ENCODE measurements at places on chromosomes 6 and 20.

- DNase-seq: no peak
Measured at GRCh38 chr20:54350415-54350814, 125.0 kb upstream of the DOK5 start.

GRCh38 chr6:107600936-107601335 is 111.0 kb downstream of the SOBP start:
- DNase-seq: no peak

DNA sequence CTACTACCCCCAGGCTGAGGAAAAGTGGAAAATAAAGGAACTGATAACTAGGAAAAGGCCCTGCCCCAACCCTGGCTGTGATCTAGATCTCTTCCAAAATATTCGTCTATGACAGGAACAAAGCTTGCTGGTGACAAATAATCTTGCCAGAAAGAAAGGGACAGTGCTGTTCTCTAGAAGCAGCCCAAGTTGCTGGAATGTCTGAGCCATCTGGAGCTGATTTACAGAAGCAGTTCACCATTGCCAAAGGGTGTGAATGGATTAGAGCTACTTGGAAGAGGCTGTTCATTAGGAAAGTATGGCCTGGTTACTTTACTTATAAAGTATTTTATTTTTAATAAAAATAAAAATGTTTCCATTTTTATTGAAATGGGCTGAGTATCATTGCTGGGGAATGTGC is 146.3 kb downstream of the EPM2A start:
- no peak for DNase-seq

- no peak for DNase-seq
Measured at GRCh38 chr20:6852478-6852877, 85.0 kb downstream of the BMP2 start.

GRCh38 chr6:79536585-79536953 is 661 bp downstream of the LCA5 start:
- no peak for DNase-seq
